Osteoblast (primary cell): ENCODE measurements at places on chromosomes 11 and 22. TPM values are rescaled to one million over a fixed set of nuclear protein-coding genes. Genes with fewer than 3 reads are reported as not detected.

DNA sequence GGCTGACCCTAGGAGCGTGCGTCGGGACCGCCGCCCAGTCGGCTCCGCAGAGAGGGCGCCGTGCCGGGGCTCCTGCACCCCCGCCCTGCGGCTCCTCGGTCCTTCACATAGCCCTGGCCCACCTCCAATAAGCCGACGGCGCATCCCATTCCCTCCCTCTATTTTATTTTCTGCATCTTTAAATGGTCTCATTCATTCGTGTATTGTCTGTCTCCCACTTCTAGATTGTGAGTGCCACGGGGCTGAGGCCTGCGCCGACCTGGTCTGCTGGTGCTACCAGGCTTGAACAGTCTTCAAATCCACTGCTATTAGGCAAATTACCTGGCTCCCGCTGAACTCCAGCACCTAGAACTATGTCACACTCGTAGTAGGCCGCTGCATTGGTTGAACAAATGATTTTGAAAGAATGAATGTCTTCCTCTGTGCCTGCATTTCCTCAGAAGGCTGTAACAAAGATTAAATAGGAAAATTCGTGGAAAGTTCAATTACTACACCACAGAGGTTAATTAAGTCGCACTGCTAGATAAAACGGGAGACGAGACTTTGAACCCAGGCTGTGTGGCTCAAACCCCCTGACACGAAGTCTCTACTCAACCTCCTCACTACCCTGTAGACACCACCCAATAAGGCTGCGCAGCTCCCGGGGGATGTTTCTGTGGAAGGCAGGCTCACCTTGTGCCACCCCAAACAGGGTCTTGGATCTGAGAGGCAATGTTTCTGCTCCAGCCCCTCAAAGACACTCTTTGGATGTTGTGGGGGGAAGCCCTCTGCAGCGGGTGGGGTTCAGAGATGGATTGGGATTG, 1.2 kb upstream of the PPP1R14B start:
- H3K27ac ChIP-seq, result no peak overlapping the region
- H3K4me3 ChIP-seq, result peak overlapping the region; percentile 76
- DNase-seq, result no peak
- peaks cover 14% of the 10 kb centered on the region for H3K36me3 ChIP-seq
- H3K4me1 ChIP-seq, result peaks cover 21% of the 10 kb centered on the region

GRCh38 chr11:75056814-75057213, 39.9 kb downstream of the OR2AT4 start:
- no peak overlapping the region for H3K4me3 ChIP-seq
- peaks cover 16% of the 10 kb centered on the region for H3K27me3 ChIP-seq
- no peak overlapping the region for H3K27ac ChIP-seq
- H3K4me1 ChIP-seq, result no peaks in the 10 kb centered on the region
- no peaks in the 10 kb centered on the region for H3K36me3 ChIP-seq

DNA sequence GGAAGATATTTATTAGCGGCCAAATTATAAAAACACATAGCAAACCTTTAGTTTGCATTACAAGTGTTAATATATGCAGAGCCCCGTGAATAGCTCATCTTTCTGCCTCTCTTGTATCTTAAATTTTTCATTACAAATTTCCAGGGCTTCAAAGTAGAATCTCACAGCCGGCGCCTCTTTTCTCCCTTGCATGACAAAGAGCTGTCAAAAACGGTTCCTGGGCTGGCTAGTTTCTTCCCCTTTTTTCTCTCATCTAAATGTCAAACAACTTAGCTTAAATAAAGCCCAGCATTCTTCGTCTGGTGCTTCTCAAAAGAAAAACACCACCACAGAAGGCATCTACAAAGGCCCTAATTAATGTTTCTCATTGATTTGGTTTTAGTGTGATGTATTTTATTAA, 253.0 kb downstream of the INSC start:
- H3K36me3 ChIP-seq, result no peaks in the 10 kb centered on the region
- no peaks in the 10 kb centered on the region for H3K27me3 ChIP-seq
- H3K4me1 ChIP-seq, result no peaks in the 10 kb centered on the region
- H3K27ac ChIP-seq, result no peak overlapping the region

DNA sequence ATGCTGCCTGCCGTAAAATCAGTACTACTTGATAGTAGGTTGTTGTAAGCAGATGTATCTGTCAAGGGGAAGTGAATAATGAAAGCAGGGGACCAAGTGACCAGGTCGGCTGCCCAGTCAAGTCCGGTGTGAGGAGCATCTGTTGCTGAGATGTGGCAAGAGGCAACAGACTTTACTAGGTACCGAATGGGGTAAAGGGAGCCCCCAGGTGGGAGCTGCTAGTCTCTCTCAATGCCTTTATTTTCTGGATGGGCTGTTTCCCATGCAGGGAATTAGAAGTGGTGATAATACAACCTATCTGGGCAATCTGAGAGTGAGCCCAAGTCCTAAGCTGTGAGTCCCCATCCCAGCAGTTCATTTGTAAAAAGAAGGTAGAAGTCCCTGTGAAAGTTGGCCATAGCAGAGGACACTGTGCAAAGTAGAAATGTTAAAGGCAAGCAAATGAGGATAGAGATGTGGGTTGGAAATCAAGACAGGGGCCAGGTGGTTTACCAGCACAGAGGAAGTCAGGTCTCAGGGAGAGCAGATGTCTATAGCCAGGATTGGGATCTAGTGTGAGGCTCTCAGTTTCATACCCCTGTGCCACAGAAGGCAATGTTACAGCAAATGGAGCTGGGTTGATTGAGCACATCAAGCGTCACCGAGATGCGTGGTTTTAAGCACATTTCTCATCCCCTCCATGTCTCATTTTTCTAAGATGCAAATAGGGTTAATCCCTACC, 90.7 kb upstream of the RAG2 start:
- no peak overlapping the region for H3K4me3 ChIP-seq
- no peaks in the 10 kb centered on the region for H3K4me1 ChIP-seq
- peaks cover 3% of the 10 kb centered on the region for H3K27me3 ChIP-seq
- H3K27ac ChIP-seq, result no peak overlapping the region
- DNase-seq, result no peak

GRCh38 chr11:3671334-3672254, at the start of gene CHRNA10:
Gene CHRNA10, minus strand, starts transcription at chr11:3671384. Its CDS starts 72 bp downstream, at chr11:3671312.
- no peak within 1 kb of the TSS for H3K4me3 ChIP-seq
- H3K36me3 ChIP-seq, result peaks cover 44% of the 10 kb centered on the region
- no peaks in the 10 kb centered on the region for H3K4me1 ChIP-seq
- no peak for DNase-seq
- no peaks in the 10 kb centered on the region for H3K27me3 ChIP-seq
- H3K27ac ChIP-seq, result no peak within 1 kb of the TSS

DNA sequence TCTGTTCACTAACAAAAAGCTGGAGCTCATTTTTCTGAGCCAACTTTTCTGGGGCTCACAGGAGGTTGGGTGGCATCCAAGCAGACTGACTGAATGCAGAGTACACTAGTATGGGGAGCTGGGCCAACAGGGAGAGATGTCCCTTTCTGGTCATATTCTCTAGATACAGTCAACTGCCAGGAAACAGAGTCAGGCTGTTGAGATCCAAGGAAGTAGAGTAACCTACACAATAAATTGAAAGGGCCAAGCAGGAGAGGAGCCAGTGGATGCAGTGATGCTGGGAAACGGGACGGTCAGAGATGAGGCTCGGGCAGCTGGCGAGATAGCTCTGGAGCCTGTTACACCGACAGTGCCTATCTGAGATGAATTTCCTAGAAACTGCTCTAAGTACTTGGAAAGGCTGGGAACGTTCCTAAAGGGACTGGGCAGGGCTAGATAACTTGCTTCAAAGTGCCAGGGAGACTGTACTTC, 71.1 kb downstream of the LARGE2 start:
- H3K36me3 ChIP-seq, result no peaks in the 10 kb centered on the region
- H3K27ac ChIP-seq, result no peak overlapping the region
- no peak for DNase-seq

DNA sequence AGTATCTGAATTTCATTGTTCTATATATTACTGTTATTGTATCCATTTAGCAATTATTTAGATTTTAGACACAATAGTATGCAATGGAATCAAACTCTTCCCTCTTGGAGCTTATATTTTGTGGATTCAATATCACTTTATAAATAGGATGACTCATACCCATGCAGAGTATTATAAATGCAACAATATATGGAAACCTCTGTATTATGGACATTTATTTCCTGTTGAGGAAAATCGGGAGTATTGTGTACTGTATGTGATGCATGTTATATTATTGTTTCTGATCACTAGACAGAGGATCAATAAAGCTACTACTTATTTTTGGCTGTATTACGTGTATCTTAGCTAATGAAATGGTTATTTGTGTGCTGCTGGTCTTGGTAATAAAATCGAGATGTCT, 770 bp downstream of the METTL15 start:
- H3K27ac ChIP-seq, result peak overlapping the region; percentile 95
- peak overlapping the region; percentile 85 for H3K4me3 ChIP-seq
- no peaks in the 10 kb centered on the region for H3K36me3 ChIP-seq
- H3K27me3 ChIP-seq, result no peaks in the 10 kb centered on the region

- H3K36me3 ChIP-seq, result no peaks in the 10 kb centered on the region
- peaks cover 20% of the 10 kb centered on the region for H3K27me3 ChIP-seq
- DNase-seq, result no peak
- H3K27ac ChIP-seq, result no peak overlapping the region
These were observed 5.4 kb downstream of the NEFH start for GRCh38 chr22:29485448-29485847.

GRCh38 chr11:122100756-122101080, 15.3 kb downstream of the BLID start:
- H3K4me1 ChIP-seq, result peaks cover 64% of the 10 kb centered on the region
- peaks cover 71% of the 10 kb centered on the region for H3K36me3 ChIP-seq
- no peaks in the 10 kb centered on the region for H3K27me3 ChIP-seq
- peak overlapping the region; percentile 86 for H3K4me3 ChIP-seq
- DNase-seq, result no peak

- peak overlapping the region; percentile 28 for H3K27ac ChIP-seq
- peaks cover 49% of the 10 kb centered on the region for H3K4me1 ChIP-seq
- no peak overlapping the region for H3K4me3 ChIP-seq
- DNase-seq, result peak; percentile 88
- peaks cover 17% of the 10 kb centered on the region for H3K36me3 ChIP-seq
- no peaks in the 10 kb centered on the region for H3K27me3 ChIP-seq
These were observed 65.1 kb downstream of the SLC22A12 start for GRCh38 chr11:64655941-64656601.

GRCh38 chr11:112163875-112164685, at the start of gene IL18:
Gene IL18, minus strand, starts transcription at chr11:112164094. Its CDS starts 9,041 bp downstream, at chr11:112155053.
- H3K27me3 ChIP-seq, result no peaks in the 10 kb centered on the region
- peak within 1 kb of the TSS; percentile 7 for H3K27ac ChIP-seq
- DNase-seq, result no peak
- H3K4me3 ChIP-seq, result no peak within 1 kb of the TSS

GRCh38 chr11:67054836-67055523, 1.7 kb upstream of the RHOD start:
- DNase-seq, result peak; percentile 97
- H3K4me1 ChIP-seq, result peaks cover 32% of the 10 kb centered on the region
- H3K4me3 ChIP-seq, result peak overlapping the region; percentile 74

DNA sequence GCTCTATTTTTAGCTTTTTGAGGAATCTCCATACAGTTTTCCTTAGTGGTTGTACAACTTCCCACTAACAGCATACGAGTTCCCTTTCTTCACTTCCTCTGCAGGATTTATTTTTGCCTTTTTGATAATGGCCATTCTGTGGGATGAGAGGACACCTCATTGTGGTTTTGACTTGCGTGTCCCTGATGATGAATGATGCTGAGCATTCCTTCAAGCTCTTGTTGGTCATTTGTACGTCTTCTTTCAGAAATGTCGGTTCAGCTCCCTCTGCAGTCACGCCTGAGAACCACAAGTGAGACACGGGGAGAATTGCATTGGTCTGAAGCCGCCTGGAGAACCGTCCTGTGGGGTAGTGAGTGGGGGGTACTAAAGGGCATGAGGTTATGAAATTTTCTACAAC, 2.0 kb upstream of the KRTAP5-10 start:
- H3K27me3 ChIP-seq, result peaks cover 24% of the 10 kb centered on the region
- no peaks in the 10 kb centered on the region for H3K36me3 ChIP-seq
- no peaks in the 10 kb centered on the region for H3K4me1 ChIP-seq
- peak; percentile 93 for DNase-seq
- H3K27ac ChIP-seq, result no peak overlapping the region
- no peak overlapping the region for H3K4me3 ChIP-seq

DNA sequence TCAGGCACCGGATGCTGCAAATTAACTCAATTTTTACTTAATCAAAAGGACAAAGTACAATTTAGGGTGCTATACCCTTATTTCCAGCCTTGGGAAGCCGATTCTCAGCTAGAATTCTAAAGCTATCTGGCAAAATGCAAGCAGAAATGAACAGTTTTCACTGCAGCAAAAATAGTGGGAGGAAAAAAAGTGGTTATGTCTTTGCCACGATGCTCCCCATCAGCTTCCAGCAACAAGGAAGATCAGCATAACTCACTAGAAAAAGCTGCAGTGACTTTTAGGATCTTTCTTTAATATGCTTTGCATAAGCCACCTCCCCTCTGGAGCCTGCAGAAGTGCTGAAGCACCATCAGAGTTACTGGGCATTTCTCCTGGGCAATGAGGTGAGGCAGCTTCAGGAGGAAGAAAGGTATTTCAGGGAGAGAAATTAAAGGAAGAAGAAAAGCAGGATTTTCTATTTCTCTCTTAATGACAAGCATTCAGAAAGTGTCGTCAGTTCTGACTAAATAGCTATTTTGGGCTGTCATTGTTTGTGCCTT, 702.9 kb downstream of the DLG2 start:
- DNase-seq, result no peak
- peaks cover 11% of the 10 kb centered on the region for H3K27me3 ChIP-seq
- H3K4me1 ChIP-seq, result peaks cover 4% of the 10 kb centered on the region

DNA sequence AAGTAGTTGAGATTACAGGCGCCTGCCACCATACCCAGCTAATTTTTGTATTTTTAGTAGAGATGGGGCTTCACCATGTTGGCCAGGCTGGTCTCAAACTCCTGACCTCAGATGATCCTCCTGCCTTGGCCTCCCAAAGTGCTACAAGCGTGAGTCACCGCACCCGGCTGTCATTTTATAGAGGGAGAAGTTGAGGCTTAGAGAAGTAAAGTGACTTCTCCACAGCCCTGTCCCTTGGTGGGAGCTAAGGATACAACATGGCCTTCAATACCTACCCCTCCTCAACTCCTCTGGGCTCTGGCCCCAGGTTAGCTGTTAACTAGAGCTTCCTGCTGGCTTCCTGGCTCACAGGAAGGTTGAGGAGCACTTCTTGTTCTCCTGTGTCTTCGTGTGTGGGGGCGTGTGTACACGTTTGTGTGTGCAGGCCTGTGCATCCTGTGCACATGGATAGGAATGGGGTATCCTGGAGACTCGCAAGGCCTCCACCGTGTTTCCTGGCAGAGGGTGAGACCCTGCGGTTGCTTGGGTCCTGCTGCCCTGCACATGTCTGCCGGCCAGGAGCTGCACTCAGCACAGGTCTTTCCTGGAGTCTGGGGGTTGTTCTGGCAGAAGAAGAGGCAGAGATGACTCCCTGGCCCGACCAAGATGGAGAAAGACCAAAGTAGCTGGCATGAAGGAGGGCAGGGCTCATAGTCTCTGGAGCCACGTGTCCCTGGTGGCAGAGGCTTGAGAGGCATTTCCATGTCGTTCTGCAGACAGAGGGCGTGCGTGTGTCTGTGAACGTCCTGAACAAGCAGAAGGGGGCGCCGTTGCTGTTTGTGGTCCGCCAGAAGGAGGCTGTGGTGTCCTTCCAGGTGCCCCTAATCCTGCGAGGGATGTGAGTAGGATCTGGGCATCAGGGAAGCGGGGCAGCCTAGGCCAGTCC, 2.4 kb downstream of the SIDT2 start:
- peak; percentile 94 for DNase-seq
- peaks cover 27% of the 10 kb centered on the region for H3K4me1 ChIP-seq
- H3K27ac ChIP-seq, result peak overlapping the region; percentile 72
- peak overlapping the region; percentile 1 for H3K4me3 ChIP-seq
- H3K36me3 ChIP-seq, result peaks cover 33% of the 10 kb centered on the region

GRCh38 chr11:11454671-11455223, 101.7 kb upstream of the CSNK2A3 start:
- no peaks in the 10 kb centered on the region for H3K36me3 ChIP-seq
- no peak for DNase-seq
- peaks cover 21% of the 10 kb centered on the region for H3K27me3 ChIP-seq

The OR2AG1 gene
- total RNA-seq, result not detected in 2 replicates

The PARVG gene
- 1.1 and 1.5 TPM in 2 replicates for total RNA-seq

The GLYAT gene
- not detected in 2 replicates for total RNA-seq

The GAB4 gene
- total RNA-seq, result not detected in 2 replicates

The SMDT1 gene
- 4.7 and 7.7 TPM in 2 replicates for total RNA-seq
